ENCODE measurements at places on chromosomes 2 and 18.

DNA sequence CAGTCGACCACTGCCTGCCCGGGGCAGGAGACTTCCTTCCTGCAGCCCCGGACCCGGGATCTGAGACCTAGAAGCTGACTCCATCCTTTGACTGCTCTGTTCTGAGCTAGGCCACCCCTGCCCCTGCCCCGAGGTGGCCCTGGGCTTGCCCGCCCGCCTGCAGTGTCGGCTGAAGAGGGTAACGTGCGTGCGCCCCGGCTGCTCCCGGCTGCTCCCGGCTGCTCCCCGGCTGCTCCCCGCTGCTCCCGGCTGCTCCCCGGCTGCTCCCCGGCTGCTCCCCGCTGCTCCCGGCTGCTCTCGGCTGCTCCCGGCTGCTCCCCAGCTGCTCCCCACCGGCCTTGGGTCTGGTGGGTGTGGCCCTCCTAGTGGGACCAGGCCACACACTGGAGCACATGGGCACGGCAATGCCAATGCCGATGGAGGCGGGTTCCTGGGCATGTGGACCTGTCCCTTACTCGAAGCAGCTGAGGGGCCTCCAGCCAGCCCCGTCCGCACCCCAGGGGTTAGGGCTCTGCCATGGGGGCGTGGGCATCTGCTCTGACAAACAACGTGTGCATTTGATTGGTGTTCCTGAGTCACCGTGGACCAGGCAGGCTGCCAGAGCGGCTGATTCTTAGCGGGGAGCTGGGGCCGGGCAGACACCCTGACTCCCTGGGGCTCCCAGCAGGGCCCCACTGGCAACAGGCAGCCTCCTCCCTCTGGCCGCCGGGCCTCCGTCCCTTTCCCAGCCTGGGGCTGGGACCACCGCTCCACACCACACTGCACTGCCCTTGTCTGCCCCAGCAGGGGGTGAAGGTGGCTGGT lies 2.0 kb upstream of the GAL3ST2 start:
- DNase-seq = no peak

DNA sequence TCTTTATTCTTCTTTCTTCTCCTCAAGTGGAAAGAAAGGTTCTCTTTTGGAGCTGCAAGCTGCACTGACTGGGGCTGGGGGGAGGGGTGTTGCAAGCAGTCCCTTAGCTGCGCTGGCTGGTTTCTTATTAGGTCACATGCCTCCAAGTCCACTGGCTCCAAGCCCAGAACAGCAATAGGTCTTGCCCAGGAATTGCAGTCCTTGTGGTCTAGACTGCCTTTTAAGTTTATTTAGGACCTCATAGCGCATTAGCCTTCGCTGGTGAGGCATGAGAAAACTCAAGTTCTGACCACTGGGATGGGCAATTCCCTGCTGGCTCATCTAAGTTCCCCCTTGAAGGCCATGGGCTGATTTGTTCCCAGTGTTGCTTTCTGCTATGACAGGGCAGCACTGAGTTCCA lies 138.6 kb upstream of the SCN7A start:
- no peak for DNase-seq

GRCh38 chr2:88582030-88582429 lies 45.2 kb downstream of the EIF2AK3 start:
- DNase-seq = no peak

DNA sequence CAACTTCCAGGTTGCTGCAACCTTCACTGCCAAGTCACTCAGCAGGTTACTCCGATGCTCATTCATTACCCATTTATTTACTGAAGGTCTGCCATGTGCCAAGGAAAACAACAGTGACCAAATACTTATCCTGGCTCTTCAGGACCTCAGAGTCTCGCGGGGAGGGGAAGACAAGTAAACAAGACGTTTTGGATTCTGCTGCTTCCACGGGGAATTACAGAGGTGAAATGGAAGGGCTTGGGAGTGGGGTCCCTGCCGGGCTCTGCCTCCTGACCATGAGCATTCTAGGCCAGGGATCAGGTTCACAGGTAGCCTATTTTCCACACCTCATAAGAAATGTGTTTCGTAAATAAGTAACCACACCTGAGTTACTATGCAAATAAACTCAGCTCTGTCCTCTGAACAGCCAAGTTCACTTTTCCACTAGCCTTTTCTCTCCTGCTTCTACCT lies 68.1 kb downstream of the CLHC1 start:
- no peak for DNase-seq

- no peak for DNase-seq
These were observed 298.4 kb upstream of the ZNF521 start for GRCh38 chr18:25650201-25650941.

DNA sequence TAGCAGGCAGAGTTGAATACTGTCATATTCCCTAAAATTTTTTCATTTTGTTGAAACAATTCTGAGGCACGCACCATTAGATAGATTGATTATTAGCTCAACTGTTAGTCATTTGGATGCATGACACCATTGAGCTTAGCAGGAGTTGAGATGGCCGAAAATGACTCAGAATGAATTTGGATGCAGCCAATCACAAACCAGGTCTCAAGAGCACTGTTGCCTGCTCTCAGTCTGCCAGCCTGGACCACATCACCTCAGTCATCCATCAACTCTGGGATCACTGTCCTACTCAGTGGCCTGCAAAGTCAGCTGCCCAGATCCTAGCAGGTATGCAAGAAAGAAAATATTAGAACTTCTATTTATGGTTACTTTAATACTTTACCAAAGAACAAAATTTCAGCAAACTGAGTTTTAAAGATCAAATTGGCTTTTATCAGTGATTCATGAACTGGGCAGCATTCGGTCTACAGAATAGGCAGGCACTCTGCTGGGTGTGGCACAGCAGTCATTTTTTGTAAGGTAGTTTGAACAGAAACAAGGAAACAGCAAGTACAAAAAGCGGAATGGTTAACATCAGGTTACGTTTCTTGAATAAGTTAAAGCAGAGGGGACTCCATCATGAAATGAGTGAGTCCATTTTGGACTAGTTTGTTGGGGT lies 152.7 kb upstream of the ARHGAP28 start:
- DNase-seq = no peak

All from stimulated activated CD8-positive, alpha-beta memory T cell treated with anti-CD3 and anti-CD28 coated beads, Interleukin-15, amount 100 ng/mL, for 1 hour (primary cell).